Ureter (tissue), 1 donor: ENCODE measurements at places on chromosomes 4 and X.

GRCh38 chr4:38684271-38684670, 20.3 kb downstream of the KLF3 start:
- no peak for DNase-seq

DNA sequence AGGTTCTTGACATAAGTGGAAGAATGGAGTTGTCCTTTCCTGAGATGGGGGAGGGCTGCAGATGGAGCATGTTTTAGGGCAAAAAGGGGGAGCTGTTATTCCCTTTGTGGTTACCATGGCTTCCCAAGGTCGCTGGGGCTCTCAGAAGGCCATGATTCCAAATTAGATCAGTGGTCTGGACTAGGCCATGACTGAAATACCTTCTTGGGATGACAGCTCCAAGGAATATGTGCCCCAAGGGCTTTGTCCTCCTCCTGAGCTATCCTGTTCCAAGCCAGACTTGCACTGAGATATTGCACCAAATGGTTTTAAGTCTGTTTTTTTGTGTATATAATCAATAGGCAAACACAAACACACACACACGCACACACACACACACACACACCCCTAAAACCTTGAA, 3.0 kb upstream of the RBPJ start:
- no peak for DNase-seq

- DNase-seq, result no peak
Observed at GRCh38 chr4:79325436-79325835, 425 bp downstream of the NAA11 start.

- no peak for DNase-seq
Observed at GRCh38 chr4:173230062-173230461, 61.5 kb downstream of the GALNT7 start.

DNA sequence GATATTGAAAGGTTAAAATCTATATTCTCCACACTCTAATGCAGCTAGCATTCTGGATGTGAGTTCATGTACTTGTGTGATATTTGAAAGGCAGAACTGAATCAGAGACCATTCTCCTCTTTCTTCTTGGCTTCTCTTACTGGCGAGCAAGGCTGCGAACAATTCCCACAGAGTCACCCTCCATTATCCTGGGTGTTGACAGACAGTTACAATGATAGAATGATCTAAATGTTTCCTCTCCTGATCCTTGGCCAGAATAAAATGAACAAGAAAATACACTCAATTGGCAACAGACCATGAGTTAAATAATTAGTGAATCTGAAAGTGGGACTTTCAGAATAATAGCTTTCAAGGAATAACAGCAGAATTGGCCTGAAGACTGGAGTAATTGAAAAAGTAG, 342.8 kb downstream of the RAPGEF2 start:
- no peak for DNase-seq

DNA sequence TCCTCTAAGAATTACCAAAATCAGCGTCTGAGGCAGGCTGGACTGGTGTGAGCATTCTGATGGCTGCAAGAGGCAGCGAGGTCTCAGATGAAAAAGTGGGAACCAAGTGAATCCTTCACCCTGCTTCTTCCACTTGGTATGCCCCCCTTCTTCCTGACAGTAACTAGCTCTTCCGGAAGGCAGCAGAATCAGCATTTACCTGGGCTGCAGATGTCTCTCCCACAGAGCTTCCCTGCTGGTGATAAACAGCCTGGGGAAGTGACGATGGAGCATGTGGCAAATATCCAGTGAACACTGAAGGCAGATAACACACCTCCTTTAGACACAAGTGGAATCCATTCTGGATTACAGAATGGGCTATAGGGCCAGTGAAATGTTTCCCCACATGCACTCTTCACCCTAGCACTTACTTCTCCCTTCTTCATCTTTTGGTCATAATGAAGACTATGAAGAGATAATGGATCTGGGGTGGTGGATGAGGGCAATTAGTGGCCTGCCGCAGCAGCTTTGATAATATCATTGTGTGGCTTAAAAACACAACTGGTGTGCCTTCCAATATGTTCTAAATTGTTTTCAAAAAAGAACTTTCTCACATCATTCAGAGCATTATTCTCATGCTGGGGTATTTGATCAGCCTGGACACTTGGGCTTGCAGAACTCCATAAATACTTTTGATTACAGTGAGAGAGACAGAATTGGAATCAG, 60.8 kb upstream of the TBC1D9 start:
- no peak for DNase-seq

DNA sequence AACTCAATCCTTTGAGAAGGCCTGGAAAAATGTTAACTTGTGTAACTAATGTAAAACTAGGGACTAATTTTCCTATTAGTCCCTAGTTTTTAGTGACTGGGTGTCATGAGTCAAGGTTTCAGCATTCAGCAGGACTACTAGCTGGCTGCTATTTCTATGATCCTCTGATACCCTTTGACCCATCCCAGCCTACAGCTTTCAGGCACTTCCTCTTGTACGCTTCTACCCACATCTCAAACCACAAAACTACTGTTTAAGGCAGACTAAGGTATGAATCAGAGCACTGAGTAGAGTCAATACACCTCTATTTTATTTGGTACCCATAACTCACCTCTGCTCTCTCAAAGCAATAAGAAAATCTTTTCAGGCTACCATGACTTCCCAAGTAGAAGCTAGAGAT, 809.6 kb downstream of the PDHA2 start:
- no peak for DNase-seq

GRCh38 chr4:28966982-28967381, 1753.2 kb upstream of the PCDH7 start:
- no peak for DNase-seq

- DNase-seq, result no peak
Observed at GRCh38 chrX:53684415-53685192, 1.9 kb downstream of the HUWE1 start.

DNA sequence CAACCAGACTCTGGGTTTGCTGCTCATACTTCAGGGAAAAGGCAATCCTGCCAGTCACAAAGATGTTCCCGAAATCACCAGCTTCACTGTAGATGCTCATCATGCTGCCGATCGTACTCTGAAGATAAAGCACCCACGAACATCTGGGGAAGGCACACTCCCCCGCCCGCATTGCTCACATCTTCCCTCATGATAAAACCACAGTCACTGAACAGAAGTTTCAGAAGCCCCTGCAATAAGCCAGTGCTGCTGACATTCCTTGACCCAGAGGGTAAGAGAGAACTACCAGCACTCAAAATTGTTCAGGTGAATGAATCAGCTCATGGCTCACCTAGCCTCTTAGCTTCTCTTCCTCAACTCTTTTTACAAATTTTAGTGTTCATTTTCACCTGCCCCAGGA, 43.1 kb downstream of the SRPX2 start:
- DNase-seq, result no peak

GRCh38 chrX:18934708-18935107, 49.2 kb downstream of the PHKA2 start:
- no peak for DNase-seq

GRCh38 chr4:39932776-39933402, 44.8 kb downstream of the PDS5A start:
- DNase-seq, result no peak

DNA sequence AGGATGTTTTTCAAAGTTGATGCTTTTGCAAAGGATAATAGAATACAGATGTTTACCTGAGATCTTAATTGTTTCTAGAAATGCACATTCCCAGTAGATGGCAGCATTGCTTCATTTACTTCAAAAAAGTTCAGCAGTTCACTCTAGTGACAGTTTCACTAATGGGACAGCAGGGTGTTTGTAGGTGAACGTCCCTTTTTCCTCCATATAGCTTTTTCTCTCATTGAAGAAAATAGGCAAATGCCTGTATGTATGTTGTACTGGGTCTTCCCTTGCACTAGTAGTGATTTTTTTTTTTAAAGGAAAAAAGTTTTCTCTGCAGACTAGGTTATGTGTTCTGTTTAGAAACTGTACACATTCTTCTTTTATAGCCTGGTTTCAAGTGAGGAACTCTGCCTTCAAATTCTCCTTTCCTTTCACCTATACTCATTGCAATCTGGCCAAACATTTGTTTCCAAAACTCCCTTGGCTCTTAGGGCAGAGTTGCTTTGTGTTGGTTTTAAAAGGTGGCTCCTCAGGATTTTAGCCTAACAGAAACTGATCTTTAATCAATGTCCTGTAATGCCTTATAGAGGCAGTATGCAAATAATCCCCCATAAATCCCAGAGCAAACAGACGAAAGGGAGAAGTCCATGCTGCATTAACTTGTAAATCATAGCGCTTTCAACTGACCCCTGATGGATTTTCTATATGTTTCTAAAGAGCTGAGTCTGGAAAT, 86.3 kb downstream of the EGF start:
- DNase-seq, result no peak

GRCh38 chr4:171472230-171472629, 341.0 kb upstream of the GALNTL6 start:
- no peak for DNase-seq

- DNase-seq, result no peak
Observed at GRCh38 chr4:161791796-161792556, 371.8 kb downstream of the FSTL5 start.

- DNase-seq, result no peak
Observed at GRCh38 chrX:78746496-78746895, 1.0 kb upstream of the LPAR4 start.
